ENCODE measurements at places on chromosomes 12 and 14.

DNA sequence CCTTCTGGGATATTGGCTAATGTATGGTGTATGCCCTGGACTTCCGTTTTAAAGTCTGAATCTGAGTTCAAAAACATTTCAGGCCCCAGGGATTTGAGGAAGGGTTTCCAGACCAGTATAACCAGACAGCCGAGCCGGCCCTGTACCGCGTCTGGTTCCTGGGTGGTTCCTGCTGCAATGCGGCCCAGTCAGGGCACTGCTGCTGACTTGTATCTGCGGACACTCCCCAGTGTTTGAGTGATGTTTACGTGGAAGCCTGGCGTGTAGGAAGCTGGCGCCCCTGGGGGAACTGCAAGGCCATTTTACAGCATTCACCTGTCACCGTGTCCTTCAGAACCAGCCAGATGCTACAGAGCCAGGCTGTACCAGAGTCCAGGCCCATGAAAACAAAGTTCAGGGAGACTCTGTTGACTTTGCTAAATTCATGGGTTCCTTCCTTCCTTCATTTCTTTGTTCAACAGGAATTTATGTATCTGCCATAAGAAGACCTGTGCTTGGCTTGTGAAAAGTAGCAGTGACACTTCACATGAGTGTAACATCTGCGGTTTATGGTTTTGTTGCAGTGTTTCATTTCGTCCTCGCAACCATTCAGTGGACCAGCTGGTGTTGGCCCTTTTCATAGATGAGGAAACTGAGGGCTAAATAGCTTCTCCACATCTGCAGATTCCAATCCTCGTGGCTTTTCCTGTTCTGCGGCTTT lies 16.8 kb downstream of the EML1 start:
- H3K36me3 ChIP-seq: no peaks in the 10 kb centered on the region
- peaks cover 3% of the 10 kb centered on the region for H3K27me3 ChIP-seq
- H3K27ac ChIP-seq: no peak overlapping the region
- DNase-seq: no peak
- no peak overlapping the region for H3K4me3 ChIP-seq
- no peaks in the 10 kb centered on the region for H3K4me1 ChIP-seq

- H3K27me3 ChIP-seq: no peaks in the 10 kb centered on the region
- no peak overlapping the region for H3K4me3 ChIP-seq
- no peak for DNase-seq
- H3K27ac ChIP-seq: no peak overlapping the region
- H3K4me1 ChIP-seq: no peaks in the 10 kb centered on the region
- H3K36me3 ChIP-seq: no peaks in the 10 kb centered on the region
These were observed 670.7 kb downstream of the NRXN3 start for GRCh38 chr14:78840898-78841297.

GRCh38 chr12:129959889-129960288 lies 56.1 kb upstream of the TMEM132D start:
- H3K4me3 ChIP-seq: no peak overlapping the region
- H3K4me1 ChIP-seq: no peaks in the 10 kb centered on the region
- H3K27ac ChIP-seq: no peak overlapping the region
- DNase-seq: no peak

DNA sequence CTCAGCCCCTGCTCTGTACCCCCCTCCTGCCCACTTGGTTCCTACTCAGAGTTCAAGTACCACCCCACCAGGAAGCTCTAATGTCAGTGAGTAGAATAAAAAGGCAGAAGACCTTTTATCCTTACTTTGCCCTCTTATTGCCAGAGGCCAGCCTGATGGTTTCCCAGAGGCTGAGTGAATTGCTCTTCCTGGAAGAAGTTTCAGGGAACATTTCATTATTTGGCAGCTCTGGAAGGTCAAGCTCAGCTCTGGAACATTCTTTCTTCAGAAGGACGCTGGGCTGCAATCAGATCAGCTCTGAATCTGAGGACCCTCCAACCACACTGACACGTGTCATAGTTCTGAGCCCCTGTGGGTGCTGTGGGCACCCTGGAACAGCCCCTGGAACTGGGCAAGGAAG lies 188.9 kb downstream of the ETV6 start:
- no peak for DNase-seq
- H3K4me1 ChIP-seq: peaks cover 16% of the 10 kb centered on the region
- no peak overlapping the region for H3K4me3 ChIP-seq
- H3K36me3 ChIP-seq: peaks cover 21% of the 10 kb centered on the region

All from natural killer cell (primary cell).